ENCODE measurements at places on chromosomes 11 and 22.

DNA sequence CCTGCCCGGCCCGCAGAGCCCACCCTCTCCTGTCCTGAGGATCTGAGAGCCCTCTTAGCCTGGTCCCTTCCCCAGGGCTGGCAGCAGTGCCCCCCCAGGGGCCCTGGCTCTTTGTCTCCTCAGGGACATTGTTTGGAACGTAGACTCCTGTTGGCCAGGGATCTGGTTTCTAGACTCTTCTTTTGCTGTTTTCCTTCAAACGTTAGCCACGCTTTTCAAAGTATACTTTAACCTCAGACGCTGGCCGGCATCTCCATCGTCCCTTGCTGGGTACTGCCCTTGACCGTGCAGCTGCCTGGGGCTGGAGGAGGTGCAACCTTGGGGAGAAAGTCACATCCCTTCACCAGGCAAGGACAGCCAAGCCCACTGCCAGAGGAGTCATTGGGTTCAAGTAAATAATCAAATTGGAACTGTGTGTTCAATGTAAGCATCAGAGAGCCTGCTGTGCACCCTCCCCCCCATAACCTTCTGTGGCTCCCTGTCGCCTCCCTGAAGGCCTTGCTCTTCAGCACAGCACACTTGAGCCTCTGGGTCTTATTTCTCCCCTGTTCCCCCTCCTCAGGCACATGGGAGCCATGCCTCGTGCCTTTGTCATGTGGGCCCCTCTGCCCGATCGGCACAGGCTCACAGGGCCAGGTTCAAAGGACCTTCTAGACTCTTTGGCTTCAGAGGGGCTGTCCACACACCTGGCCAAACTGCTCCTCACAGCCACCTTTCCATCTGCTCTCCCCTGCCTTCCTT, 21.8 kb upstream of the WNT7B start:
- no peak for DNase-seq

DNA sequence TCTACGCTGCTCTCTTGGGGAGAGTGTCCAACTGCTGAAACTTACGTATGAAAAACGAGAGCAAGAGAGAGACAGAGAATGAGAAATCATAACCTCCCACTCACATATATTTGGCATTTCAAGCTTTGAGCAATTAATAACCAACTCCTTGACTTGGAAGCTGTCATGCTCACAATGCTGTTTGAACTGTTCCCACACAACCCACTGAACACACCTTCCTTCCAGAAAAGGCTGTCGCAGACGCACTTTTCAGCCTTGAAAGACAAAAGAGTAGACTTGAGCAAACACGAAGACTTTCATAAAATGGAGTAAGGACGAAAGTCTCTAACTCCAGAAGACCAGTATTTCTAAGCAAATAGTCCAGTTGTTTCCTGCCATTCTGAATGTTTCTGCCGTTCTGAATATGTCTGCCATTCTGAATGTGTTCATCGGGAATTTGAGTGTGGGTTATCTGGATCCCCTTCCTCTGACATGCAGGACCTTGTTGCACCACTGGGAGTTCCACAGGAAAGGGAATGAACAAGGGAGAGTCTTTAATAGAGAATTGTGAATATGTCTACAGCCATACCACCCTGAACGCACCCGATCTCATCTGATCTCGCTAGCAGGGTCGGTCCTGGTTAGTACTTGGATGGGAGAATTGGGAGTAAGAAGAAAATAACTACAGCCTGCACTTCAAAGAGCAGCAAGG, 86.2 kb upstream of the BARX2 start:
- DNase-seq = no peak

- DNase-seq = no peak
Observed at GRCh38 chr22:48840112-48840949, 987.3 kb downstream of the BRD1 start.

- no peak for DNase-seq
Observed at GRCh38 chr11:61719978-61720377, 32.5 kb upstream of the MYRF start.

DNA sequence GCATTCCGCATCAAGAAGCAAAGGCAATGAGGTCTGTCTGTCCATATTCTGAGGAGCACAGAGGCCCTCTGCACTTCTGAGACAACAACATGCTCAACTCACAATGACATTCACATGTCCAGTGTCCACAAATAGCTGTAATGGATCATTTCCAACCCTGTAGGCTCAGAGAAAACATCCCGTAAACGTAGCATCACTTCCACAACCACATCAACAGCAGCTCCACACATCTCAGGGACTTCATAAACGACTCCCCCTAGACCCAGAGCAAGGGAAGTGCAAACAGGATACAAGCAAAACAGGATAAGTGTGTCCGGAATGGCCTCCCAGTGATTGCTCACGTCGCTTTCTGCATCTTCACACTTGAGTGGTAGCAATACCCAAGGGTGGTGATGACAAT, 100.2 kb downstream of the SYN3 start:
- no peak for DNase-seq

GRCh38 chr22:25334162-25334490, 114.7 kb downstream of the CRYBB2 start:
- no peak for DNase-seq

DNA sequence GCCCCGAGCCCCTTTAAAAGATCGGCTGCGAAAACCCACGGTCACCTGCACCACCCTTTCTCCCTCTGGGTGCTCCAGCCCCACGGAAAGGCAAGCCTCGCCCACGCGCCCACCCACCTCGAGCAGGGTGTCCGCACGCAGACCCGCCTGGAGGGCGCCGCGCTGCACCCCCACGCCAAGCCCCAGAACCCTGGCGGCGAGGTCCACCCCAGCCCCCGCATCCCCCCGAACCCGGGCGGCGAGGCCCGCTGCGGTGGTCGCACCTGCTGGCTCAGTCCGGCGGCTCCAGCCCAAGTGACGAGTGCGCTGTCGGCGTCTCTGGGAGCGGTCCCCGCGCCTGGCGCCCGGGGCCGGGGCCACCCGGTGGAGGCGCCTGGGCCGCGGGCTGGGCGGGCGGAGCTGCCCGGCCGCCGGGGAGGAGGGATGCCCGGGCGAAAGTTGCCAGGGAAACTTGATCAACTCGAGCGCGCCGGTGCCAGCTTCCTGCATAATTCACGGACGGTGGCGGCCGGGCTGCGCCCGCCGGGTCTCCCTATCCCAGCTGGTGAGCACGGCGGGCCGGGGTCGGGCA, 1.1 kb downstream of the SHANK2 start:
- no peak for DNase-seq

- DNase-seq = no peak
Observed at GRCh38 chr11:9269492-9270013, 4.4 kb upstream of the DENND5A start.

DNA sequence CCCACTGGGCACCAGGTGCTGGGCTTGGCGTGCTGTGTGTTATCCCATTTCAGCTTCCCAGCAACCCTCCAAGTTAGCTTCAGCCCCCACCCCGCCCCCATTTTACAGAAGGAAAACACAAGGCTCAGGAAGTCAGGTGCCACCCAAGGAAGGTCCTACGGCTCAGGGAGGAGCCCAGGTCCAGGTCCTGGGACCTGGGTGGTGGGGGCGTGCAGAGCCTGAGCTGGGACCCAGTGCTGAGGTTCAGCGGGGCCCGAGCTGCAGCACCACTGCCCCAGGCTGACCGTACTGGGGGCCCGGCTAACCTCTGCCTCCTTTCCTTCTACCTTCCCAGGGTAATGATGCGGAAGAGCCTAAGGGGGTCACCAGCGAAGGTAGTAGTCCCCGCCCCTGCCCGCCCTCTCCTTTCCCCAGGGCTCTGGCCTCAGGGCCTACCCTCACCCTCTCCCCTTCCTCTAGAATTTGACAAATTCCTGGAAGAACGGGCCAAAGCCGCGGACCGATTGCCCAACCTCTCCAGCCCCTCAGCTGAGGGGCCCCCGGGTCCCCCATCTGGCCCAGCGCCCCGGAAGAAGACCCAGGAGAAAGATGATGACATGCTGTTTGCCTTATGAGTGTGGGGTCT, 34.2 kb upstream of the HMOX1 start:
- DNase-seq = no peak

DNA sequence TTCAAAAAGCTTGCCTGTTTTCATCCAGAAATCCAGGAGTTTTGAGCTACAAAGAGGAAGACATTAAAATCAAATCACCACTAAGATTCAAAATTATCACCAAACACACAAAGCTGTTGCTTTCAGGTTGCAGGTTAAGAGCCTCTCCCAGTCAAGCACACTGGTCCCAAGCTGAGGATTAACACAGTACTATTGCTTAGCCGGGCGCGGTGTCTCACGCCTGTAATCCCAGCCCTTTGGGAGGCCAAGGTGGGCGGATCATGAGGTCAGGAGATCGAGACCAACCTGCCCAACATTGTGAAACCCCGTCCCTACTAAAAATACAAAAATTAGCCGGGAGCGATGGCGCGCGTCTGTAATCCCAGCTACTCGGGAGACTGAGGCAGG, 1165.1 kb downstream of the LRRC4C start:
- DNase-seq = no peak

GRCh38 chr11:65576867-65577755, 1.3 kb downstream of the EHBP1L1 start:
- no peak for DNase-seq

GRCh38 chr11:86162239-86162638, 82.3 kb upstream of the EED start:
- DNase-seq = no peak

GRCh38 chr11:88337987-88338668, 592 bp upstream of the CTSC start:
- peak; percentile 32 for DNase-seq

- no peak for DNase-seq
Observed at GRCh38 chr11:121898903-121899302, 217.1 kb downstream of the BLID start.

GRCh38 chr11:114263513-114264170, 32.6 kb upstream of the NNMT start:
- DNase-seq = no peak

DNA sequence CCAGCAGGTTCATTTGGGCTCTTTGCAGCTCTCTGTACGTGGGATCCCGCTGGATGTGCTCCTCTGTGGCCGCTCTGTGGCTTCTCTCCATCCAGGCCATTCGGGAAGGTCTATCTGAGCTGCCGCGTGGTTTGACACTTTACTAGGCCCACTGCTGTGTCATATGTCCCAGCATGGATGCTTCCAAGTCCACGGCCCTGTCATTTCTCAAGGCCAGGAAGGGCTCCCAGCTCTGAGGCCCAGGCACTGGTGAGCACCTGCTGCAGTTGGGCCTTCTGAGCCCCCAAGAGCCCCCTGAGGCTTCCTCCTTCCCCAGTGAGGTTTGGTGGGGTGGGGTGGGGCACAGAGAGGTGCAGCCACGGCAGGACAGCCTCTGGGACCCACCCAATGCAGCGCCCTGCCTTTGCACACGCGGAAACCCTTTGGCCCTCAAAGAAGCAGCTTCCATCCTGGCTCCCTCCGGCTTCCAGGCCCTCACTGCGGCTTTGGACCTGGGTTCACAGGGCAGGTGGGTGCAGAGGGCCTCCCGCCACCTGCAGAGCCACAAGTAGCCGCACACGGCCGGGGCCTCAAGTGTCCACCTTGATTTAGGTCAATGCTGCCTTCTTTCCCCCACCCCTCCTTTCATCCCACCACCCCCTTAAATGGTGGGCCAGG, 44.5 kb upstream of the FGF3 start:
- DNase-seq = no peak

DNA sequence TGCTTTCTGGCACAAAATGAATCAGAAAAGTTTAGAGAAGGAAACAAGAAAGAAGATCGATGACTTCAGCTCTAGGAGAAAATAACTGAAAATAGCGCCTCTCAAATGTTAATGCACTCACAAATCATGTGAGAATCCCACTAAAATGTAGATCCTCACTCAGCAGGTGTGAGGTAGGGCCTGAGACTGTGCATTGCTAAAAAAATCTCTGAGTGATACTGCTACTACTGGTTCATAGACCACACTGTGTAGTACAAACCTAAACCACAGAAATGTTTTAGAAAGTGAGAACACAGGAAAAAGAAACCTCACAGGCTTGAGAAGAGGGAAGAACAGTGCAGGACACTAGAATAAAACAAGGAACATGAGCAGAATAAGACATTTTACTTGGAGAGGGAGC, 2.0 kb downstream of the OR8D4 start:
- no peak for DNase-seq

- DNase-seq = no peak
Observed at GRCh38 chr11:117456027-117456720, 128.5 kb downstream of the CEP164 start.

GRCh38 chr11:68113986-68114385, 7.2 kb downstream of the CHKA start:
- DNase-seq = no peak

DNA sequence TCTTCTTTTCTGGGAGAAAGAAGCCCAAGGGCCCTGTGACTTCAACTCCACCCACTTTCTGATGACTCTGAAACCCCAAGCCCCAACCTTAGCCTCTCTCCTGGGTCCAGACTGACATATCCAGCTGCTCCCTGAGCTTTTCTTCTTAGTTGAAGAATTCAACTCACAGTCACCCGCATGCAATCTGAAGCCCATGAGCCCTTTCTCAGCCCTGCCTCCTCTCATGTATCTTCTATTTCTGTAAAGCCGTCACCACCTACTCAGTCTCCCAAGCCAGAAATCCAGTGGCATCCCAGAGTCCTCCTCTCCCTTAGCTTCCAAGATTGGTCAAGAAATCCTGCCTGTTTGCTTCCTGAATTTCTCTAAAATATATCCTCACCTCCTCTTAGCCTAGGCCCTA, 7.1 kb upstream of the TMA7B start:
- no peak for DNase-seq

- DNase-seq = no peak
Observed at GRCh38 chr11:58334708-58335107, 24.2 kb downstream of the OR5B17 start.

DNA sequence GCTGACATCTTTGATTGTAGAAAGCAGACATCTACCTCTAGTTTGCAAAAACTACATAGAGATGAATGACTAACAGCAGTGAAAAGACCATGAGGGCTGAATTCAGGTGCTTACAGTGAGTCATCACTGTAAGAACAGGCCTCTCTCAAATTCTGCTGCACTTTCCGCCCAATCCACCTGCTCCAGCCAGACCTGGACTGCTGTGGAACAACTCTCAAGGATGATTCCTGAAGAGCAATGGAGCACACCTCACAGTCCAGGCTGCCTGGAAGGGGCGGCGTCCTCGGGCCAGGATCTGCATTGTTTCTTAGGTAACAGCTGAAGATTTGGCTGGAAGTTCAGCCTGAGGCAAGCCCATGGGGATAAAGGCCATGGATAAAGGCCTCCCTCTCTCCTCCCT, 15.1 kb downstream of the APOL2 start:
- no peak for DNase-seq

- DNase-seq = no peak
Observed at GRCh38 chr11:63769042-63769713, 603 bp upstream of the ZFTA start.

DNA sequence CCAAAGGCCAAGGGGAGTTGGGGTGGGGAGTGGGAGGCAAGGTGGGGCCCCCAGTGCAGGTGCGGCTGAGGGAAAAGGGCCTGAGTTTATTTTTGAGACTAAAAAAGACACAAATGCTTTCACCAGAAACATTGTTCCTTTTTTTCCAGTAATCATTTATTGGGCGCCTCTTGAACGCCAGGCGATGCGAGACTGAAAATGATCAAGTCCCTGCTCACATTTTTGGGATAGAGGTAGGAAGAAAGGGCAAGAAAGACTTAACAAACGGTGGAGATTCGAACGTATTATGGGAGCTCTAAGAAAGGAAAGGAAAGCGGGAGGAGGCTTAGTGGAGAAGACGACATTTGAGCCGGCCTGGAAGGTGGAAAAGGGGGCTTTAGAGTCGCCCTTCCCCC, 796 bp upstream of the SF3B2 start:
- DNase-seq = no peak

- no peak for DNase-seq
Observed at GRCh38 chr11:74670171-74670570, 61.1 kb downstream of the CHRDL2 start.

All from NCI-H1417 treated with DMSO at 0.1 percent for 48 hours (cell line).